ENCODE measurements at places on chromosomes 7 and 10.

- no peak for DNase-seq
Measured at GRCh38 chr10:75466001-75466400, 34.6 kb downstream of the LRMDA start.

DNA sequence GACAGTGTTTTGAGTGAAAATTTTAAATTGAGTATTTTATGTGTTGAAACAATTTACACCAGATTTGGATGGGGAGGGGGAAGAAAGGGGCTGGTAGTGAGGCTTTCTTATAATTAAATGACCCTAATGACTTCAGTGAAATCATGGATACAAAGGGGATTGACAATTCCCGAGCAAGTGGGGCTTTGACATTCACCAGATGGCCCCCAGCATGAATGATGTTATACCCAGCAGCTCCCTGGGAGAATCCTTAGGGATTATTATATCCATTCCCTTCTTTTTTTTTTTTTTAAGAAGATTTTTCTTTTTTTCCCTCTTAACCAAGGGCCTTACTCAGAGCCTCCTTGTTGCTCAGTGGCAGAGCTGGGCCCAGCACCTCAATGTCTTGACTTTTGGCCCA lies 17.9 kb downstream of the PLPP4 start:
- no peak for DNase-seq

DNA sequence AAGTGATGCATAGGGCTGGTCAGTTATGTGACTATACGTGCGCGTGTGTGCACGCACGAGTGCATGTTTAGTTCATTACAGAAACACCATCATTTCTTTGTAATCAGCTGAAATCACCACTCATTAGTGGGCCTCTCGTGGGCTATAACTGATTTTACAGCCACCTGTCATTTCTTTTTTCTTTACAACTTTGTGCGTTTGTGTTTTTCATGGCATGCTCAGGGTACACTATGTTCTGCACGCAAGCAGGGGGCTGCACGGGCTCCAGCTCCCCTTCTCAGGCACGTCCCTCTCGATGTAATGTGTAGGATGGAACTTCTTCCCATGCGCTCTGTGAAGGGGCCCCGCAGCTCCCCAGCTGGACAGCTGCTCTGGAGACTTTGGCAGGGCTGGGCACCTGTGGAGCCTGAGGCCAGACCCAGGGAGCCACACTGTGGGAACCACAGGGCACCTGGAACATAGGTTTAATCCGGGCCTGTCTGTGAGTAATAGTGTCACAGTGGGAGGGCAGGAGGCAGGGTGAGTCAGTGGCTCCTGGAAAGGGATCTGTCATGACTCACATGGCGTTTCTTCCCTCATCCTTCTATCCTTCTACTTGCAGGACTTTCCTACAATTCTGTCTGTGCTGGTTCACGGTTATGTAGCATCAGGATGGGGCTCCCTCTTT lies 4.9 kb downstream of the GCK start:
- peak; percentile 4 for DNase-seq

GRCh38 chr10:7470371-7470770 lies 59.5 kb upstream of the SFMBT2 start:
- no peak for DNase-seq

- DNase-seq = no peak
Measured at GRCh38 chr7:96102096-96102811, 219.6 kb downstream of the SLC25A13 start.

- peak; percentile 93 for DNase-seq
Measured at GRCh38 chr7:99210265-99210970, 2.5 kb upstream of the KPNA7 start.

DNA sequence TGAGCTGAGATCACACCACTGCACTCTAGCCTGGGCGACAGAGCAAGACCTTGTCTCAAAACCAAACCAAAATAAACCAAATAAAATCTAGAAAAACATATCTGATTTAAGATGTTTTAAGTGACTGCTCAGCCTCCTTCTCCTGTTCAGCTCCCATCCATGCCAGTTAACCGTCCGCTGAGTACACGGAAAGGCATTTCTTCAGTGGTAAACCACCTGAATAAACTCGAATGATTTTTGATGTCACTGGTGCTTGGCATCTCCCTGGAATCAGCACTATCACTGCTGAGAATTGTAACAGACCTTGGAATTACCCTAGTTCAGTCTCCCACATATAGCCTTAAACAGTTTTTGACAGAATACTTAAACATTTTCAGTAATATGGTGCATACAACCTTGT lies 24.1 kb upstream of the NRCAM start:
- DNase-seq = no peak

DNA sequence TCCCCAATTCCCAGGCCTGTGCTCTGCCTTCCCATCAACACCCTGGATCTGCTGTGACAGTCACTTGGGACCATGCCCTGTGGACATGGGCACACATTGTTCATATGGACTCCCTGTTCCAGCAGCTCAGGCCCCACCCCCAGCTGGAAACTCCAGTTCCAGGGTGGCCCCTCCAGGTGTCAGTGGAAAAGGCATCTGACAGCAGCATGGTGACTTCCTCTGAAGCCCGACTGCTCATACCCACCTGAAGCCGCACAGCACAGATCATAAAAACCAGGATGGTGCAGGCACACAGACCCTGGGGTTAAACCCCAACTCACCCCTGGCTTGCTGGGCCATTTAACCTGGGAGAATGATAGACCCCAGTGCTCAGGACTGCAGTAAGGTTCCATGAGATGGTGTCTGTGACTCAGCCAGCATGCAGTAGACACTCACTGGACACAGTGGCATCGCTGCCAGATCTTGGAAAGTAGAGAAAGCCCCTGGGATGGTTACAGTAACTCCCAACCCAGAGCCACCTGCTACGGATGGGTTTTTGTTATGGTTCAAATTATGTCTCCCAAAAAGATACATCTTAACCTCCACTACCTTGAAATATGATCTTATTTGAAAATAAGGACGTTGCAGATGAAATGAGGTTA lies 72.6 kb upstream of the NANOS1 start:
- no peak for DNase-seq

DNA sequence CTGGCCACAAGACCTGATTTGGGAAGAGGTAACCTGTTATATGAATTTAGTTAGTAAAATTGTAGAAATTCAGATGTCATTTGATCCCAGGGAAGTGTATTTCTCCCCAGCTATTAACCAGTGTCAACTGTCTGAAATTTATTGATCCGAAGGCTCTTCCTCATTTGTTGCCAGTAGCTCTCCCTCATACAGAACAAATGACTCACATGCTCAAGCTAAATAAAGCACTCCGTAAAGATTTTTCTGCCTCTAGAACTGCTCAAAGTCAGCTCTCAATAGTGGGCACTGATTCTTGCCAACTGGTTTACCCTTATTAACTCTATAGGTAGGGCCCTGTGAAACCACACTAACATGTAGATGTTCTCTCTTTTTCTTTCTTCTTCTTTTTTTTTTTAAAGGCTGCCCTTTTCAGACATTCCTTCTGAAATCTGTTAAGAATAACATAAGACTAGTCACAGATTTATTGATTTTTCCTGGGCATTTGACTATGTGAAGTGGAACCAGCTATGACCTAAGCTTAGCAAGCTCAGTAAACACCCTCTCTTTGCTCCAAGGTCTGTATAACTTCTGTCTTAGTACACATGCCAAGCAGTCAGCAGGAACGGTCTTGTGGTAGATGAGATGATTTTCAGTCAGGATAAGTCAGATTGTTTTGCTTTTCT lies 21.8 kb downstream of the RPA3 start:
- DNase-seq = peak; percentile 39

Measured in HT-29 (cell line).